AG09309 (cell line): ENCODE measurements at places on chromosomes 11 and 22.

- no peak for DNase-seq
Observed at GRCh38 chr11:134036492-134037045, 32.3 kb upstream of the JAM3 start.

GRCh38 chr11:120209746-120210625 is 846 bp upstream of the OAF start:
- no peak for DNase-seq

DNA sequence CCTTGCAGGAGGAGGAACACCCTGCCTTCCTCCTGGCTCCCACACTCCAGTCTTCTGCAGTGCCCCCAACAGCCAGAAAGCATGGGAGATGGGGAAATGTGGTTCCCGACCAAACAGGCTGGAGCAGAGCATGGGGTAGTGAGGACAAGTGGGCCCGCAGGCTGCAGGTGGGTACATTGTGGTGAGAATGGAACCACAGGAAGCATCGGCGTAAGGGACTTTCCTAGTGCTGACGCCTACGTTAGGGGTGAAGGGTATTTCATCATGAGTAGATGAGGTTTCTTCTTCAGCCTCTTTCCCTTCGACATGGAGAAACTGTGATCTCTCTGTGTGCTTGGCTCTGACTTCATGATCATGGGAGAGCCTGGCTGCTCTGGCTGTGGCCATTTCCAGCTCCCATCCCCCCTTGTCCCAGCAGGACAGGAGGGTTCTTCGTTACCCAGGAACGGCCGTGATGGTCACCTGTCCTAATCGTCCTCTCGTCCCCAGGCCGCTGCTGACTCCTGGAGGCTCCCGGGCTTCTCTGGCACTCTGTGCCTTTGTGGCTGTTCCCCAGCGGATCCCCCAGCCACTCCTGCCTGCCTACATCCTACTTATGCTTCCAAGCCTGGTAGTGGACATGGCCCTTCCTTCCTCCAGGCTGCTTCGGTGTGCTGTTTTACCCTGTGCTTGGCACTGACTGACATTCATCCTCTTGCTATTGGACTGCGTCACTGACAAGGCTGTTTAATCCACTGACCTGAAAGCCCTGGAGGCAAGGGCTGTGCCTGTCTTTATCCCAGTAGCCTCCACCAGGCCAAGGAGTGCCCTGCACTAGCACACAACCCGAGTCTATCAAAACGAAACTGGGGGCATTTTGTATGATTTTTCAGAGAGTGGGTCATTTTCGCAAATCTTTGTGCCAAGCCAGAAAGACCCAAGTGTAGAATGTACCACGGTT is 65.2 kb upstream of the CECR2 start:
- no peak for DNase-seq

DNA sequence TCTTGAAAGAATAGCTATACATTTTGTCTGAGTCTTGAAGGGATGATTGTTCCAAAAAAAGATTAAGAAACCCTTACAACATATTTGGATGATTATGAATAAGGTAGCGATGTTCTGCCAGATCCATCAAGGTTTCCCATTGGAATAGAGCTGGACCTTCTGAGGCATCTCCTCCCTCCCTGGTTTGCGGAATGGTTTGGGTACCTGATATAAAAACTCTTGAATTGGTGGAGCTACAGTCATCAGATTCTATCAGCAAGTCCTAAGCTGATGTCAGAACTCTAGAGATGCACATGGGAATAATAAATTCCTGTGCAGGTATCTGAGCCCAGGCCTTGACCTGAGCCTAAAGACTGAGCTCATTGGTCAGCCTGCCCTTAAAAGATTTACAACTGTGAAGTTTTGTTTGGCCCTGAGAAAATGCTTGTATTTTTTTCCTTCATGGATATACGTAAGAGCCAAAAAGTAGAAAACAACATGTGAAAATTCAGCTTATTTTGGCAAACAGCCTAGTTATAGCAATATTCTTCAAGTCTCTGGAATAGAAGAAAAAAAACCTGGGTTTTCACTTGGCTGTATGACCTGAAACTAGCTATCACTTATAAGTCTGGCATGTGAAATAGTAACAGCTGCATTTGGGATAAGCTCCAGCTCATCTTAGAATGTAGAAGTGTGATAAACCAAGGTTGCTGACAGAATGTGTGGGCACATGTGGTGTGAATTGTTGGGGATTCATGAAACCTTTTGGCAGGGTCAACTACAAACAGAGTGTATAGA is 265.7 kb upstream of the CTSC start:
- DNase-seq = no peak

GRCh38 chr22:50086526-50086925 is 1.3 kb upstream of the MLC1 start:
- DNase-seq = peak; percentile 25

DNA sequence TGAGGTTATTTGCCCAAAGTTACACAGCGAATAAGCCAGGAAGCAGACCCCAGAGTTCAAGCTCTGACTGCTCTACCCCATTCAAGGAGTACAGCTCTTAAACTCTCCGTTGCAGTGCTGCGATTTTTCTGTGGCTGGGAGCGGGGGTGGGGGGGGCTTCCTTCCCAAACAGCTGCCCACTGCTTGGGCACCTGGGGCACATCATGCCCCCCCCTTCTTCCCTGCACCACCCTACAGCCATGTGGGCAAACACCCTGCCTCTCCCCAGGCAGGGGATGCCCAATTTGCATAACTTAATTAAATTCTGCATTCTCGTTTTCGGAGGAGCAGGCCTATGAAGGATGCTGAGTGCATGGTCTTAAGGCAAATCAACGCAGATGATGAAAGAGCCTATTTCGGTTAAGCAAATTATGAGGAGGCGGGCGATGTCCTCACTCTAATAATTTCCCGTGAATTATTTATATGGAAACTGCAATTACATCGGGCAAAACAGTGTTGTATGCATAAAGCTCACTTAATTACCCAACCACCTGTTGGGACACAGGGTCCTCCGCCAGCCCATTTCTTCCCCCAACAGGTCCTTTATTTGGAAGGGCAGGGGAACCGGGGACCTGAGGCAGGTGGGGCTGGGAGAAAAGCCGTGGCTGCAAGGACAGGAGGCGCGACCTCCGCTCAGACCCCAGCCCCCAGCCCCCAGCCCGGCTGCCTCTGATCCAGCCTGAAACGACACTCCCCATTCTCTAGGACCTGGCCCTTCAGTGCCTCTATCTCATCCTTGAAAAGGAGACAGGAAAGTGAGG is 610.5 kb downstream of the BUD13 start:
- no peak for DNase-seq

- no peak for DNase-seq
Observed at GRCh38 chr22:43819421-43819921, 7.4 kb upstream of the EFCAB6 start.

DNA sequence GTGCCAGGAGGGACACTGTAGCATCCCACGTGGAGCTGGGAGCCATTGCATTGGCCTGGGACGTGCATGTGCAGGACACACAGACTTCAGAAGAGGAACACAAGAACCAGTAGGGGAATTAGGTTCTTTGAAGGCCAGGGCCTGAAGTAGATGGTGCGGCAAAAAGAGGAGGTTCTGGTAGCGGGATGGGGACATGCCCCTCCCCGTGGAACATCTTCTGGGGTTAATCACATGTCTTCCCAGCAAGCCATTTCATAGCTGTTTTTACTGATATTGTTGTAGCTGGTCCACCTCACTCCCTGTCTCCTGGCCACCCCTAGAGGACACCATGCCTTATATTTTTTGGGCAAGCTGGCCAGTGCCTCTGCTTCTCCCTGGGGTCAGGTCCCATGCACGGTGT is 74.3 kb downstream of the SCN3B start:
- DNase-seq = no peak
